Caki2 (cell line): ENCODE measurements at places on chromosomes 7 and 10.

GRCh38 chr10:131561897-131562296 is 250.4 kb upstream of the TCERG1L start:
- DNase-seq: no peak

DNA sequence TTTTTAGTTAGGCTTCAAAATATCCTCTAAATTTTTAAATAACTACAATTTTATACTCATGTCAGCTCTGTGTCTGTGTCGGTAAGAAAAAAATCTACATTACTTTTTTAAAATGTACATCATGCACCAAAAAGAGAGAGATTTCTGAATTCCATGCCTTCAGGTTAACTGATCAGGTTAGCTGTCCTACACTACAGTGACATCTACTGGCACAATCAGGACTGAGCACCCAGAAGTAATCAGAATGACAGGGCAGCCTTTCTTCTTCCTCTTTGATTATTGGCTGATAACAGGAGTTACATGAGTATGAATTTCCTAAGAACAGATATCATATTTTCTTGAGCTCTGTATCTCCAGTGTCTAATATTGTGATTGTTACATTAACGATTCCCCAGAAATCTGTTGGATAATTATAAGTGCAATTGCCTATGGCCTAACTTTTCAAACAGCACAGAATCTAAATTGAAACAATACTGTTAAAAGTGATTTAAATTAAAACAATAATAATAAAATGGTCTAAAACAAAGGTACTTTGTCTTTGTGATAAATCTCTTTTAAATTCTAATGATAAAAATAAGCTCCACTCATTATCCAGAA is 41.8 kb upstream of the HYCC1 start:
- DNase-seq: peak; percentile 46

DNA sequence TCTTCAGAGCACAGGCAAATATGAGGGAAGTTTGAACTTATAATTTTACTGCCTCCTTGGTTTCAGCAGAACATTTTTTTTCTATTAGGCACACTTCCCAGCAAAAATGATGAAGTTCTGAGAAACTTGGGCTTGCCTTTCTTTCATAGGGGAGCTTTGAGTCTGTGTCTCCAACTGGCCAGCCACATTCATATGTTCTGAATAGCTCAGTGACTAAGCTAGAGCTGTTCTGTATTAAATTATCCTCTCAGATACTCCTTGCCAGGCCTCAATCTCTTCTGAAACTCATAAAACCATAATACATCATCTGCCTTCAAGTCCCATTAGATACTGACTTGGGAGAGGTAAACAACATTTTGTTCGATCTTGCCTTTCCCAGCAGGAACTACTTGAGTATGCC is 476.5 kb downstream of the GPAM start:
- DNase-seq: no peak

- DNase-seq: no peak
These were observed 41.6 kb upstream of the KCNMA1 start for GRCh38 chr10:77679217-77679616.

DNA sequence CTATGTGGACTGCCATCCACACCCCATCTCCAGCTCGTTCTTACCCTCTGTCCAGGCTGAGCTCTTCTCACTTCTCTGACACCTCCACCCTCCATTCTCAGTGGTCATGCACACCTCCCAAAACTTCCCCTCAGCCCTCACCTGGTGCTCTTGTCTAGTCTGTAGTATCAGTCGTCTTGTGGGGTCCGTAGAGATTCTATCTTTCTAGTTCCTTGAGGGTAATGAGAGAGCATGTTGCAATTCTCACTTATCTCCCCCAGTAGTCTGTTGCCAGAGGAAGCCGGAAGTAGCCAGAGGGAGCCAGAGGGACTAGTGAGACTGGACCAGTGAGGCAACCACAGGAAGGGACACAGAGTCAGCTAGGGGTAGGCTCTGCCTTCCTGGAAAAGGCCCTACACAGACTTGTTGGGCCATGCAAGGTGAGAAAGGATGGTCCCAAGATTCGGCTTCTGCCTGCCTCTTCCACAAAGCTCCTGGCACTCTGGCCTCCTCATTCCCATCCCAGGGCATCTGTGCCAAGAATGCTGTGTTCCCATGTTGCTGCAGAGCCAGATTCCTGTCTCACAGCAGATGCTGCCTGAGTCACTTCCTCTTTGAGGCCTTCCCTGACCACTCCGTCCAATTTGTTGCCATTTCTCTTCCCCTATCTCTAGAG is 50.6 kb upstream of the DUSP5 start:
- no peak for DNase-seq

DNA sequence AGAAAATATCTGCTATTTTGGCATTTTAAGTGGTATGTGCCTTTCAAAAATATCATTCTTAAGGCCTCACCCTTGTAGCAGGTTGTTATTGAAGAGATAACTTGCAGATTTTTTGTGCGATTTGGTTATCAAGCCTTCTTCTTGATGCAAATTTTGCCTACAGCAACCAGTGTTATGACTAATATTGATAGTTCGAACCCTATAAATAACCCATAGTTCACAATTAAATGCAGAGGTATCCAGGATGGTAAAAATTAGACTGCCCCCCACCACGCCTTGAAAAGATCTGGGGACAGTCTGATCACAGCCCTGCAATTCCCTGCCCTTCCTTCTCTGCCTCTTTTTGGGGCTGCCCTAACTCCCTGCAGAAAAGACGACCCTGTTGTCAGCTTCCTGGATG is 28.4 kb upstream of the RAPGEF5 start:
- DNase-seq: no peak

GRCh38 chr7:5428478-5429252 is 5.0 kb upstream of the TNRC18 start:
- DNase-seq: no peak

- no peak for DNase-seq
These were observed 855.1 kb downstream of the LRMDA start for GRCh38 chr10:76286536-76286935.

DNA sequence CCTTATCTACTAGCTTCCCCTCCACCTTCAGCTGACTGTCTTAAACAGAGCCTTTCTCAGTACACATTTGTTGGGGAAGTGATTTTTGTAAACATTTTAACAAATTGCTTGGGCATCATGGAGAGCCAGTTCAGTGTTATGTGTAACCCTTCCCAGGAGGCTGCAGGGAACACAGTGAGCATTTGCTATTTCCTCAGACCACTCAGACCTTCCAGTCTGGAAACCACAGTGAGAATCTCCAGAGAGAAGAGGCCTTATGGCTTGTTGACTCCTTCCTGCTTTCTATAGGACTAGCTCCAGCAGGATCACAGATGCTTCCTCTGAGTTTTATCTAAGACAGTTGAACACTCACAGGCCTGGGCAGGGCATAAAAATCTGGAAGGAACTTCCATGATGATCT is 409.8 kb upstream of the NPVF start:
- DNase-seq: no peak

DNA sequence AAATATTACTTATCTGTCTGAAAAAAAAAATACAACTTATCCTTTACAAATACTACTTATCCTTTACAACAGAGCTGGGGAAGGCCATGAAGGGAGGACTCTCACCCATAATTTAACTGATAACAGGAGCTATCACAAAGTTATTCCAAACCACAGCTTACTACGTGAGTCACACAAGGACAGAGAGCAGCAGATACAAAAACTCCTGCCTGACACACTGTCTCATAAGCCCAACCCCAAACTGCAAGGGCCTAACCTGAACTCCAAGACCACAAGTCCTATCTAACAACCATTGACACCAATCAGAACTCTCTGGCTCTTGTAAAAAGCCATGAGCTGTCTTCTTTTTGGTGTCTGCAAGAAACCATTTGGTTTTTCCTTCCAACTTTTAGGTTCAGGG is 28.5 kb upstream of the CXCL12 start:
- no peak for DNase-seq

- DNase-seq: peak; percentile 92
These were observed 163.8 kb upstream of the KLF14 start for GRCh38 chr7:130897515-130898419.

- no peak for DNase-seq
These were observed 224.2 kb upstream of the AUTS2 start for GRCh38 chr7:69374044-69374425.

GRCh38 chr10:76303682-76304316 is 872.4 kb downstream of the LRMDA start:
- DNase-seq: peak; percentile 68

GRCh38 chr10:131249238-131249954 is 62.1 kb downstream of the TCERG1L start:
- no peak for DNase-seq

GRCh38 chr7:157394246-157395191 is 57.7 kb downstream of the DNAJB6 start:
- no peak for DNase-seq

- DNase-seq: no peak
These were observed 11.5 kb upstream of the TES start for GRCh38 chr7:116198748-116199410.

- no peak for DNase-seq
These were observed 94.2 kb downstream of the NRP1 start for GRCh38 chr10:33240258-33240657.

GRCh38 chr7:32299133-32299702 is 191.0 kb downstream of the LSM5 start:
- no peak for DNase-seq

DNA sequence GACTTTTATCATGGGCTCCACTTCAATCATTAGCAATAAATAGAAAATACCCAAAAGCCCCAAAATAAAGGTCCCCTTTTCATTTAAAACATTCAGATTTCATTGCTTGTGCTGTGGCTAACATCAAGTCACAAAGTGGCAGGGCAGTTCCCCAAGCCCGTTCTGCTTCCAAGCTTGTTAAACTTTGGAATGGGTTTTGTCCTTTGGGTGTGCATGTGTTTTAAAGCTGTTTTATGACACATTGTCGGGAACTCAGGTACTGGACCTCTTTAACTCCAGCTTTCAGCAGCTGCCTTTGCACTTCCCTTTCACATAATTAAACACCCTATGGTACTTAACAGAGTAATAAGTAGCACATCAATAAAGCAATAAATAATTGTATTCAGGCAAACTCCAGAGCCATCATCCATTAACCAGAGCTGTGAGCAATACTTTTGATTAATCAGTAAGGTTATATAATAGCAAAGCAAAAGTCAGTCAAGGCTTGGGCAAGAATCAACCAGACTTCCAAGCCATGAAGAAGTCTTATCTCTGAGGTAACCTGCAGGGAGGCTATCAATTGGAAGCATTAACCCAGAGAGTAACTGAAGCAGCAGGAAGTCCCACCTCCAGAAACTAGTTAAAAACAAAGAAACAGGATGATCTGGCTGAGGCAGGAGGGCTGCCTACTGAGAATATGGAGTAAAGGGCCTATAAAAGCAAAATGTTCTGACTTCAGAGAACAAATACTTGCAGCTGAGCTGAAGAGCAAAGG is 56.1 kb upstream of the ARID5B start:
- no peak for DNase-seq

GRCh38 chr7:39910108-39910869 is 39.8 kb upstream of the CDK13 start:
- no peak for DNase-seq

- DNase-seq: no peak
These were observed 119.3 kb downstream of the SH3PXD2A start for GRCh38 chr10:103736044-103736443.

- DNase-seq: no peak
These were observed 86.2 kb downstream of the FAM13C start for GRCh38 chr10:59276133-59276532.

DNA sequence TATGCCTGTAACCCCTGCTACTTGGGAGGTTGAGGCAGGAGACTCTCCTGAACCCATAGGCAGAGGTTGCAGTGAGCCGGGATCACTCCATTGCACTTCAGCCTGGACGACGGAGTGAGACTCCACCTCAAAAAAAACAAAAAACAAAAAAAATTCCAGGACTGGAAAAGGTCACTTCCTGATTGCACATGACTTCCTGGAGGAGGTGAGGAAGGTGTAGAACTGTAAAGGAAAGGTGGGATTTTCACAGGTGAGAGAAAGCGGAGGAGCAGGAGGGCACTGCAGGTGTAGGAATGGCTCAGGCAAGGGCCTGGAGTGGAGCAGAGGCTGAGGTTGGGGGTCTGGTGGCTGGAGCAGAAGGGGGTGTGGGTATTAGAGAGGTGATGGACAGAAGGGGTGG is 3.2 kb upstream of the MUC3A start:
- DNase-seq: no peak

- peak; percentile 94 for DNase-seq
These were observed 72.8 kb upstream of the ZNF722 start for GRCh38 chr7:63925626-63926460.

- no peak for DNase-seq
These were observed 287.6 kb downstream of the LRMDA start for GRCh38 chr10:75718991-75719390.

- DNase-seq: no peak
These were observed 48.6 kb downstream of the ITGB1 start for GRCh38 chr10:32909456-32909855.

- DNase-seq: no peak
These were observed 1326.3 kb downstream of the XPNPEP1 start for GRCh38 chr10:108597031-108597430.

DNA sequence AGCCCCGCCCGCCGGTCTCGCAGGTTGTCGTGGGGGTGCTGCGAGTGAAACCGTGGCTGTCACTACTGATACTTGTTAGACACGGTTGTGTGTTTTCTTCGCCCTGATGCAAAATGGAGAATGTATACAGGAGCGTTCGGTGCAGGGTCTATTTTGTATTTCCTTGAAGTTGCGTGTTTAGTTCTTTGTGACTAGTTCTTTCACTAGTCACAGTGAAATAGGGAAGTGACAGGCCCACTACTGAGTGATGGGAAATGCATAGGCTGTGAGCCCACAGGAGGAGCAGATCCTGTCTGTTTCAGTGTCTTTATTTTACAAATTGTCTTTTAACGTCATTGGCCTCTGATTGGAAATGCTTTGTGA is 675 bp downstream of the ABRAXAS2 start:
- peak; percentile 4 for DNase-seq

DNA sequence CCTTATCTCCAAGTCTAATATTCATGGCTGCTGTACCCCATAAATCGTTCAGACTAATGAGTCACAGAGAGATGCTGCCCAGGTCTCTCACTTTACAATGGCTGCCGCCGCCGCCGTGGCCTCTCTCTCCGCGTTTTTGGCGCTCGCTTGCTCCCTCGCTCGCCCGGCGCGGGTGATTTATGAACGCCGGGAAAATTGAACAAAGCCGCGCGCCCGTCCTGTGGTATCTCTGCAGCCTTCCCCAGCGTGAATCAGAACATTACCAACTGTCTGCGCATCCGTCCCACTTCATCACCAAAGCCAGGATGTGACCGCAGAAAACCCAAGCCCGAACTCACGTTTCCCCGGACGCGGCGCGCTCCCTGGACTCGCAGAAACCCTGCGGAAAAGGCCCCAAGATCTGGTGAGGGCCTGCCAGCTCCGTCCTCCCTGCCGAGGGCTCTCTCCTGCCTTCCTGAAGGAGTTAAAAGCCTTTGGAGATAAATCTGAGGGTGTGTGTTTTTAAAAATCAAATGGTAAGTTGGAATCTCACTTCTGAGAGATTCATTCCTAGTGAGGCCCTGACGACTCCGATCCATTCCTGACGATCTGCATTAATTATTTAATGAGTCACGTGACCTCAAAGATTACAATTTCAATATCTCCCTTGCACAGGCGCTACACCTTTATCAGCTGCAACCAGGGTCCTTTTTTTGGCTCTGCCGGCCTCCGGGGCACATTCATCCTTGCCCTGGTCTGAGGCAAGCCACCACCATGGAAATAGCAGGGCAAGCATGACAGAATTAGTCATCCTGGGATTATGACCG is 6.3 kb downstream of the HOXA4 start:
- peak; percentile 78 for DNase-seq
